Testis (tissue), 5 donors: ENCODE measurements at places on chromosomes 13 and 19. TPM values are rescaled to one million over a fixed set of nuclear protein-coding genes. Genes with fewer than 3 reads are reported as not detected.

The ZFP36 gene
- total RNA-seq = 46.4 TPM

The FGF22 gene
- total RNA-seq = 3.1 TPM

The KIR2DL1 gene
- not detected for total RNA-seq

The IRGQ gene
- total RNA-seq = 26.4 TPM

The POSTN gene
- 23.0 TPM for total RNA-seq

The MYPOP gene
- 9.4 TPM for total RNA-seq

The ICAM5 gene
- 4.3 TPM for total RNA-seq

The ZNF541 gene
- total RNA-seq = 30.4 TPM

The LIM2 gene
- 0.31 TPM for total RNA-seq

The FPR1 gene
- total RNA-seq = 1.4 TPM

The IRGC gene
- total RNA-seq = 218 TPM

The DKKL1 gene
- 190 TPM for total RNA-seq

The B3GNT8 gene
- total RNA-seq = 1.0 TPM

The SLC15A1 gene
- 0.47 TPM for total RNA-seq

The DZIP1 gene
- 63.7 TPM for total RNA-seq

The MIDN gene
- total RNA-seq = 42.4 TPM

The KLK5 gene
- total RNA-seq = 13.9 TPM

The ZNF221 gene
- 8.1 TPM for total RNA-seq

The F10 gene
- 33.7 TPM for total RNA-seq

The ZNF470 gene
- 8.3 TPM for total RNA-seq

The SHANK1 gene
- total RNA-seq = 4.5 TPM

The FKBP8 gene
- total RNA-seq = 614 TPM

The CLIP3 gene
- 24.2 TPM for total RNA-seq

The VAV1 gene
- 1.1 TPM for total RNA-seq

The C19orf47 gene
- 57.1 TPM for total RNA-seq

The PROZ gene
- total RNA-seq = 0.63 TPM

The DPRX gene
- not detected for total RNA-seq

The ZNF260 gene
- 15.4 TPM for total RNA-seq

The ZNF44 gene
- total RNA-seq = 22.4 TPM

The TUBA3C gene
- total RNA-seq = 306 TPM

The MAST1 gene
- total RNA-seq = 9.0 TPM

The GNG8 gene
- total RNA-seq = not detected

The SIGLEC11 gene
- total RNA-seq = 8.5 TPM

The CAMSAP3 gene
- total RNA-seq = 64.7 TPM

The EHD2 gene
- total RNA-seq = 26.8 TPM

The AP1M2 gene
- total RNA-seq = 6.9 TPM

The IFNL1 gene
- not detected for total RNA-seq

The PRRG2 gene
- 0.71 TPM for total RNA-seq

The COL5A3 gene
- 7.0 TPM for total RNA-seq

The CEACAM16 gene
- not detected for total RNA-seq

The ZNF709 gene
- 21.7 TPM for total RNA-seq

The ZNF547 gene
- total RNA-seq = 7.8 TPM

The ARHGAP45 gene
- 20.7 TPM for total RNA-seq

The PHLDB3 gene
- 27.1 TPM for total RNA-seq

The DHRS12 gene
- total RNA-seq = 11.4 TPM

The MIA gene
- 2.8 TPM for total RNA-seq

The TTYH1 gene
- total RNA-seq = 248 TPM

The RUBCNL gene
- 18.3 TPM for total RNA-seq

The MYO16 gene
- 3.1 TPM for total RNA-seq

The PABPC3 gene
- 24.0 TPM for total RNA-seq
